ENCODE measurements at places on chromosomes 1 and 21.
A peak's percentile ranks its signal among the peaks of the same experiment; 100 is the strongest.

DNA sequence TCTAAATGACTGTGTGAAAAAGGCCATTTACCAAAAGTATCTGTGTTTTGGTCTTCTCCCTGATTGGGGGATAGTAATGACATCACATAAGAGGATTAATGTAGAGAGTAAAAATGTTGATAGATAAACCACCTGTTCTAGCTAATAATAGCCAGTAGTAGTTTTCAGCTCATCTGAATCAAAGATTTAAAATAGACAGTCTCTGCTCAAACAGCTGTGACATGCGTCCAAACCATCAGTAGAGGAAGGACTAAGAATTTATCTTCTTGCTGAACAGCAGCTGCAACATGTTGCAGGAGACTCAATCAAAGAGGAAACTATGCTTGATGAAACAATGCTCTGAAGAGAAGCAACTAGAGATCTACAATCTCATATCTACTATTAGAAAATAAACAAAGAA, 21.4 kb downstream of the TMPRSS15 start:
- DNase-seq: no peak

DNA sequence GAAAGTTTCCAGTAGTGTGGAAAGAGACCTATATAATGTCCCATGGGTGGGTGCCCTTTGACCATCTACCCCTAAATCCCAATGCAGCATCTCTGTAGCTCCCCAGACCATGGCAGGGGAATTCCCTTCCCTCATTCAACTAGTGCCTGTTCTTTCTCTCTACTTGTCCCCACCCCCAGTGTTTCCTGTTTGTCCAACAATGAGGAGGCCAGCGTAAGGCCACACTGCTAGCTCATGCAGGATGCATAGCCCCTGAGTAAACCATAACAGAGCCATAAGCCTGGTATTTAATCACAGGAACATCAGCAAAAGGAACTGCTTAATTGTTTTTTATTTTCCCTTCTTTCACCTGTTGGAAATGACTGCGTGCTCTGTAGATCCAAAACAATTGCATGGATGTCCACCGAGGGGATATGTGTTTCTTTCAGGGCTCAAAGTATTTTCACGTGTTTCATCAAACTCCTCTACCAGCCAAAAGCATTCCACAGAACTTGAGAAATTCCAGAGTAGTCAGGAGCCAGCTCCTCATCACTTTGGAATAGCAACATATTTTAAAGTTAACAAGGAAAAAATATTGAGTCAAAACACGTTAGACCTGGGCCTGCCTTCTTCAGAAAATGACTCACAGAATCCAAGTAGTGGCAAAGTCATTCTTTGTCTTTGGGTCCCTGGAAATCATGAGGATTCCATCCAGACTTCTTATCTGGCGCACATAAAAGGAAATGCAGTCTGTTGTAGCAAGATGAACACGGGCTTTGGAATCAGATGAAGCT, 162.5 kb upstream of the SGIP1 start:
- no peak for DNase-seq

DNA sequence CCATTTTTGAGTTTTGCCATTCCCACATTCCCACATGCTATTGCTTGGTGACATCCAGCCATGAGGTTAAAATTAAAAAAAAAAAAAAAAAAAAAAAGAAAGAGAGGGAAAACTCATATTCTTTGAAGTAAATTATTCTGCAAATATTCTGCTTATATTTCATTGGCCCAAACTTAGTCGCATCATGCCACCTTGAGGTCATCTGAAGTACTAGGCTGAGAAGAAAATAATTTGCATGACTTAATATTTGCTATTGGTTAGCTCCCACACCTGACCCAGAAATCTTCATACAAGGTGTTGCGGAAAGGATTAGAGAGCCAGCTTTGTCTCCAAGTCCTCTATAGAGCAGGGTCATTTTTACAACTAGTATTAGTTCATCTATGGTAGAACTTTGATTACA, 2206.0 kb downstream of the MRPL39 start:
- DNase-seq: no peak

GRCh38 chr1:178560871-178561376, 48.0 kb downstream of the TEX35 start:
- no peak for DNase-seq

- no peak for DNase-seq
Observed at GRCh38 chr1:2210084-2210653, 15.6 kb upstream of the FAAP20 start.

DNA sequence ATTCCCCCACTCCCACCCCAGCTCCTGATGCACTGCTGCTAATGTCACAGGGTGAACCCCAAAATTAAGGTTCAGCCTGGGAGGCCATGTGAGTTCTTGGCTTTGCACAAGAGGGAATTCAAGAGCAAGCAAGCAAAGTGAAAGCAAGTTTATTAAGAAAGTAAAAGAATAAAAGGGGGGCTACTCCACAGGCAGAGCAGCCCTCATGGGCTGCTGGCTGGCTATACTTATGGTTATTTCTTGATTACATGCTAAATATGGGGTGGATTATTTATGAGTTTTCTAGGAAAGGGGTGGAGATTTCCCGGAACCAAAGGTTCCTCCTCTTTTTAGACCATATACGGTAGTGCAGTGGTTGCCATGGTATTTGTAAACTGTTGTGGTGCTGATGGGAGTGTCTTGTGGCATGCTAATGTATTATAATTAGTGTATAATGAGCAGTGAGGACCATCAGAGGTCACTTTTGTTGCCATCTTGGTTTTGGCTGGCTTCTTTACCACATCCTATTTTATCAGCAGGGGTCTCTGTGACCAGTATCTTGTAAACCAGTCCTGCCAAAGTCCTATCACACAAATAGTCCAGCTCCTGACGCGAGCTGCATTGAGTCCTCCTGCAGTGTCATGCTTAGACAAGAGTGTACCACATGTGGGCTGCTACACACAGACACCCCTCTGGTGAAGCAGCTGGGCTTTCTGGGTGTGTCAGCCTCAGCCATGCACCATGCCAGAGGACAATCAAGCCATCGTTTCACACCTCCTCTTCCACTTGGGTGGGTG, 46.4 kb upstream of the CSF1 start:
- no peak for DNase-seq

- DNase-seq: no peak
Observed at GRCh38 chr1:172430128-172430454, 9.6 kb downstream of the C1orf105 start.

DNA sequence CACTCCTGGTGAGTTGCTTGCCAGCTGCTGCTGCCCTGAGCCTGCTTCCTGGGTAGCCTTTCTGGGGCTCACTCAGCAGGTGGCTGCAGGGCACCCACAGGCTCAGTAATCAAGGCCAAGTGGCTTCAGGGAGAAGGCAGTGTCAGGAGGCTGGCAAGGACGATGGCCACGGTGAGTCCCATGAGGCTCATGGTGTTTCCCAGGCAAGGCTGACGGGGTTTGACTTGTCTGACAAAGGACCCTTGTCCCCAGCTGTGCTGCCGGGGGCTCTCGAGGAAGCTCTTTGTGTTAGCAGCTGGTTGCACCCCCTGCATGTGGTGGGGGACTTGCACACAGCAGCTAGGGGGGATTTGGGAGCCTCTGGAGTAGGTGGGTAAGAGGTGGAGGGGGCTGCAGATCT, 190.5 kb upstream of the C1orf174 start:
- DNase-seq: no peak

- DNase-seq: peak; percentile 66
Observed at GRCh38 chr1:99685516-99686180, 39.7 kb downstream of the PALMD start.

GRCh38 chr1:22827666-22828483, 117.2 kb downstream of the EPHB2 start:
- no peak for DNase-seq

- no peak for DNase-seq
Observed at GRCh38 chr1:206753141-206753540, 17.4 kb upstream of the IL19 start.

- peak; percentile 57 for DNase-seq
Observed at GRCh38 chr21:46048926-46049889, 48.7 kb upstream of the COL6A2 start.

DNA sequence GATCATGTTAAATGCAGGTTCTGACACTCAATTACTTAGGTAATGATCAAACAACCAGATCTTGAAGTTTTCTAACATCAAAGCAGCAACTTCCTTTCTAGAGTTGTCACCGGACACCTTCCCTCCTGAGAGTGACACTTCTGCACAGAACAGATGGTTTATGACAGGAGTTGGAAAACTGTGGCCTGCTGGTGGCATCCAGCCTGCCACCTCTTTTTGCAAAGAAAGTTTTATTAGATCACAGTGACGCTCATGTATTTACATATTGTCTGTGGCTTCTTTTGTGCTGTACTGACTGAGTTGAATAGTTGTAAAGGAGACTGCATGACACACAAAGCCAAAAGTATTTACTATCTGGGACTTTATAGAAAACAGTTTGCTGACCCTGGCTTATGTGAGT, 28.3 kb downstream of the DDR2 start:
- DNase-seq: no peak

- no peak for DNase-seq
Observed at GRCh38 chr1:52636721-52637695, 4.0 kb downstream of the SHISAL2A start.

DNA sequence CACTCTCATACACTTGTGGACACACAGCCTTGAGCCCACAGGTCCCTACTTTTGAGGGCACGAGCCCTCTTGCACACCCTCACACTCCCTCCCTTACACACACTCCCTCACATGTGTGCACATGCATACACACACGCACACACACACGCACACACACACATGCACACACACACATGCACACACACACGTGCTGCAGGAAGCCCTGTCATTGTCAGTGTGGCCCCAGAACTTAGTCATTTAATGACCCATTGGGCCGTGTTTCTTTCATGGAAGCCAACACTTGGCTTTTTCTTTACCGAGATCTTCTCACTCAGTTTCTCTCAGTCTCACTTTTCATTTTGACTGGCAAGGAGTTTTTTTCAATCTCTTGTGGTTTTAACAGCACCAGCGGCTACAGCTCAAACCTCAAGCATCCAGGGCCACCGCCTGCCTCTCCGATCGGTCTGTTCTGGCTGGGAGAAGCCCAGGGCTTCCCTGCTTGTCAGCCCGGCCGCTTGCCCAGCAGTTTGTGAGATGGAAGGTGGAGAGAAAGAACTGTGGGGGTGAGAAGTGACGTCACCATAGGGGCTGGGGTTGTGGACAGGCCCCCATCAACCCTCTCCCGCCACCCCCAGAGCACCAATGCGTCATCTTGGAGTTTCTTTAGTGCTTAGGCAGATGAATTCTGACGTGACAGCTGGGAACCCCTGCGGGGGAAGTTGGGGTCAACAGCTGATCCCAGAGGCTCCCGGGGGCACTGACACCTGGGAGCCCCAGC, 15.8 kb upstream of the TNFRSF8 start:
- no peak for DNase-seq

GRCh38 chr1:32426489-32427255, 32.4 kb upstream of the BSDC1 start:
- peak; percentile 64 for DNase-seq

DNA sequence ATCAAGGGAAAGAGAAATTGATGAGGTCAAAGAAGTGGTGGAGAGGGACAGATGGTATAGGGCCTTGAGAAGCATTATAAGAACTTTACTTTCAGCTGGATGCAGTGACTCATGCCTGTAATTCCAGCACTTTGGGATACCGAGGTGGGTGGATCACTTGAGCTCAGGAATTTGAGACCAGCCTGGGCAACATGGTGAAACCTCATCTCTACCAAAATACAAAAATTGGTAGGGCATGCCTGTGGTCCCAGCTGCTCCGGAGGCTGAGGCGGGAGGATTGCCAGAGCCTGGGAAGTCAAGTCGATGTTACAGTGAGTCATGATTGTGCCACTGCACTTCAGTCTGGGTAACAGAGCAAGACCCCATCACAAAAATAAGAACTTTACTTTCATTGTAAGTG, 5.7 kb downstream of the TMEM50A start:
- no peak for DNase-seq

DNA sequence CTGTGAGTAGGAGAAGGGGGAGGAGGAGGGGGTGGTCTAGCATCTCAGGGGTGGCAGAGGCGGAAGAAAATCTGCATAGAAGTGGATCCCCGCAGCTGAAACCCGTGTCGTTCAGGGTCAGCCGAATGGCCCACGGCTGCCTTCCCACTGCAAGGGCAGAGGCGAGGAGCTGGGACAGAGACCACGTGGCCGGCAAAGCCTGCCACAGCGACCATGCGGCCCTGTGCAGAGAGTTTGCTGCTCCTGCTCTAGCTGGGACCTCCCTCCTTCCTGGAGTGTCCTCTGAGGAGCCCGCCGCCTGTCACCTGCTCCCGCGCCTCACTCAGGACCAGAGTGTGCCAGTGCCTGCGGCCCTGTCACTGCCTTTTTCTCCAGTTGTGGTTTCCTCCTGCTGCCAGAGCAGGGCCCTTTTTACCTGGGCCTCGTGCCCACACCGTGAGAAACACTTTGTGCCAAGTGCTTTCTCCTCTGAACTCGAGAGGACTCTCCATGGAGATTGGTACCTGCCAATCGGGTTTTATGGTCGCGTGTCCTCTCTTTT, 5.4 kb upstream of the TRPM2 start:
- no peak for DNase-seq

DNA sequence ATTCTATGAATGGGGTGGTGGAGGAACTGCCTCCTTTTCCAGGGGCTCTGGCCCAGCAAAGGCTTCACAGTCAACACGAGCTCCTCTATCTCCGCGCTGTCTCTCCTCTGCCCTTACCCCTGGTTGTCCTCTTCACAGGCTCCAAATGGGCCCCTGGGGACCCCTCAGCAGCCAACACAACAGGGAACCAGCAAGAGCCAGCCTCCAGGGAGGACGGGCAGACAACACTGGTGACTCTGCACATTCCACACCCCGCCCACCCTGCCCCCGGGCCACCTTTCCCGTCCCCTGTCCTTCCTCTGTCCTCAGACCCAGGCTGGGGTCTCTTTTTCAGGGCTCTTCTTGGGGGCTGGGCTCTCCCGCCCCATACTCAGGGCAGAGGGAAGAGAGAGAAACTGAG, 17.5 kb upstream of the ETV3 start:
- DNase-seq: no peak

GRCh38 chr1:64290420-64290819, 87.0 kb downstream of the UBE2U start:
- DNase-seq: no peak

GRCh38 chr1:204744107-204744779, 58.7 kb upstream of the LRRN2 start:
- DNase-seq: no peak

GRCh38 chr21:44509539-44509938, 30.5 kb downstream of the KRTAP10-1 start:
- no peak for DNase-seq

DNA sequence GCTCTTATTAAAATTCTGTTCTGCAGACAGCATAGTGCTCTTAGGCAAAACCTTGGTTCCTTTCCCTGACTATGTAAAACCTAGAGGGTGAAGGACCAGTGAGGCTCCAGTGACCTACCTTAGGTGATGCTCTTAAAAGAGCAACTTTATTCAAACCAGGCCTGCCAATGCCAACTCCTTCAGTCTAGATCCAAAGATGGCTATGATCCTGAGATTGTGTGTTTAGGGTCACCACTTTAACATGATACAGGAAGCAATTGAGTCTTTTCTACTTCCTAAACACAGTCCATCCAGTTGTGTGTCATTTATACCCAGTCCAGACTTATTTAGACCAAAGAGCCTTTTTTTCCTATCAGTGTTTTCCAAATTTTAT, 10.8 kb downstream of the MCL1 start:
- DNase-seq: no peak

DNA sequence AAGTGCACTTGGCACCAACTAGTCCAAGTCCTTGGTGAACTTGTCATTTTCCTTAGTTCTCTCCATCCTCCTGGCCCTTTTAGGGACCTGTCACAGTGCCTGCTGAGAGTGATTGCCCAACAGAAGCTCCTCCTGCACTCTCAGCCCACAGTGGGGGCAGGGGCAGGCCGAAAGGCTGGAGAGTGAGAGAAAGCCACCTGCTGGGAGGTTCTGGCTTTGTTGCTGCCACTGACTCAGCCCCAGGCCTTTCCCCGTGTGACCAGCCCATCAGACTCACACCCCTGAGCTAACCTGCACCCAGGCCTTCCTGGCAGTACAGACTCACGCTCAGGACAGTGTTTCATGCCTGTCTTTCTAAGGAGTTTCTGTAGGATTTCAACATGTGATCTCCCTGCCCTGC, 17.1 kb upstream of the PROK1 start:
- peak; percentile 65 for DNase-seq
